ENCODE measurements at places on chromosomes 7 and 10.

GRCh38 chr10:33539116-33539515, 204.6 kb upstream of the NRP1 start:
- DNase-seq = no peak

GRCh38 chr10:78205457-78206016, 171.9 kb downstream of the RPS24 start:
- no peak for DNase-seq

DNA sequence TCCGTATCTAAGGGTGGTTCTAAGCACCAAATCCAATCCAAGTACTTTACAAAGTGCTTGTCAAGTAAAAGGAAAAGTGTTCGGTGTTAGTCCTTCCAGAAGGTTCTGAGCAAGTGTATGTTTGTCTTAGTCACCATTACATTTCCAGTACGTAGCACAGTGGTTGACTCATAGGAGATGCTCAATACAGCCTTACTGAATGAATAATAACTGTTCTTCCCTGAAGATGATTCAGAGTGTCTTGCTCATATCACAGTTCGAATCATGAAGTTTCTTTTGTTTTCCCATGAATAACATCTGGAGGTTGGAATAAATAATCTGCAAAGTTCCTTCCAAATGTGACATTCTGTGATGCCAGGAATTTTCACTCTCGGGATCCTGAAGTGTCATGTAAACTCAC, 53.4 kb downstream of the WNT2 start:
- DNase-seq = no peak

DNA sequence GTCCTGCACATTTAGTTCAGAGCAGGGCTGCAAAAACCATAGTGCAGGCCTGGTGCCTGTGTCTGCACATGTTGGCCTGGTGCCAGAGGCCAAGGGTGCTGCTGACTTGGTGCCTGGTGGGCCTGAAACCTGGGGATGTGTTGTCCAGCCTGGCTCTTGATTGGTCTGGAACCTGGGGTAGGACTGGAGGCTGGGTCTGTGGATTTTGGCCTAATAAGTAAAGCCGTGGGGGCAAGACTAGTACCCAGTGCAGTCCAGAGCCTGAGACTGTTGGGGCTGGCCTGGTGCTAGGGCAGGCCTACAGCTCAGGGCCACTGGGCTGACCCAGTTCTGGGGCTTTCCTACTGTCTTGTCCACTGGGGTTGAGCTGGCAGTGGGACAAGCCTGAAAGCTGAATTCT, 817.9 kb downstream of the DNAJB9 start:
- DNase-seq = no peak

GRCh38 chr10:128149267-128150014, 23.2 kb upstream of the MKI67 start:
- no peak for DNase-seq

GRCh38 chr10:10989669-10990068, 28.0 kb upstream of the CELF2 start:
- no peak for DNase-seq

GRCh38 chr7:139647814-139648390, 124.4 kb downstream of the CLEC2L start:
- peak; percentile 59 for DNase-seq

All from globus pallidus (tissue), 1 donor.